ENCODE measurements at places on chromosomes 11 and 22. TPM values are rescaled to one million over a fixed set of nuclear protein-coding genes. Genes with fewer than 3 reads are reported as not detected.

DNA sequence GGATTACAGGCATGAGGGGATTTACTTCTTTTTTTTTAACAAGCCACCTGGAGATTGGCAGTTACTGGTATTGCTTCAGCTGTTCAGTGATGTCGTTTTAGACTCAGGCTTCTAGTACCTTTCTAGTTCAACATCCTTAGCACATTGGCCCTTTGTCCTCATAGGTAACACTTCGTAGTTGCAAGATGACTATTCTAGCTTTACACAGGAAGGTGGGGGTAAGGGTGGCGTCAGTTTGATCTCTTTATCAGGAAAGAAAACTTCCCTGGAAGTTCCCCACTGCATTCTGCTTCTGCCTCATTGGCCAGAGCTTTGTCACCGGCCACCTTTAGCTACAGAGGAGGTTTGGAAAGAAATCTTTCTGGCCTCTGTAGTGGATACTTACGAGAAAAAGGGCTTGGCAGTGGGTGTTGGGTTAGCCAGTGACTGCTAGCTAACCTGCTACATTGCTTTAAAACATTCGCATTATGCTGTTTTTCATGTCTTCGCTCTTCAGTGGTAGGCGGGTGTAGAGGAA, 40.7 kb downstream of the SFI1 start:
- no peaks in the 10 kb centered on the region for H3K27me3 ChIP-seq
- H3K4me1 ChIP-seq = no peaks in the 10 kb centered on the region
- H3K27ac ChIP-seq = no peak overlapping the region

DNA sequence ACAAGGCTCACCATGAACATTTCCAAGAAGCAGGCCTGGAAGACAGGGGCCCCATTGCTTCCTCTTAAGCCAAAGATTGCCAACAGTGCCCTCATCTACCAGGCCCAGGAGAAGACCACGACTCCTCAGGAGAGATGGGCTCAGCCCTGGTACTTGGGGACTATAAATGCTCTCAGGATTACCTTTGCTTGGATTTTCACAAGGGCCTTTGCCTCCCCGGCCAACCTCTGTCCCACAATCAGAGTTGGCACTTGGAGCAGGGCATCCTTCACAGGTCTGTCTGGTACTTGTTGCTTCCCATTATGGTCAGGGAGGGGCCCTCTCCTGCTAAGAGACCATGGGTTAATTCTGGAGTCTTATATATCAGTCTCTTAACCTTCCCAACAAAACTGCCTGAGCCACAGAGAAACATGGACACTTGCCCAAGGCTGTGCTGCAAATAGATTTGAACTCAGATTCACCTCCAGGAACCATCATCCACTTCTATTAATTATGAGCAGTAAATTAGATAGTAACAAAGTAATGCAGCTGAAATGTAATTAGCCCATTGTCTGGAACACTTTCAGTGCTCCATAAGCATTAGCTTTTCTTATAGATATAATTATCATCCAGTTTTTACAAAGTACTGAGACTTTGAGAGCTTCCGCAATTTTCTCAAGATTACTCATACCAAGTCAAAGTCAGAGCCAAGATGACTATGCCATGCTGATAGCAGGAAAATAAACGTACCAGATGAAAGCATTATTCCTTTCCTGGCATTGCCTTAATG, 33.5 kb downstream of the POU2AF3 start:
- no peaks in the 10 kb centered on the region for H3K36me3 ChIP-seq
- no peak overlapping the region for H3K4me3 ChIP-seq
- DNase-seq = no peak
- H3K27me3 ChIP-seq = no peaks in the 10 kb centered on the region
- peak overlapping the region; percentile 31 for H3K27ac ChIP-seq

P4HA3 gene
- total RNA-seq = 1.7 TPM

DTX4 gene
- total RNA-seq = 8.1 TPM

DNA sequence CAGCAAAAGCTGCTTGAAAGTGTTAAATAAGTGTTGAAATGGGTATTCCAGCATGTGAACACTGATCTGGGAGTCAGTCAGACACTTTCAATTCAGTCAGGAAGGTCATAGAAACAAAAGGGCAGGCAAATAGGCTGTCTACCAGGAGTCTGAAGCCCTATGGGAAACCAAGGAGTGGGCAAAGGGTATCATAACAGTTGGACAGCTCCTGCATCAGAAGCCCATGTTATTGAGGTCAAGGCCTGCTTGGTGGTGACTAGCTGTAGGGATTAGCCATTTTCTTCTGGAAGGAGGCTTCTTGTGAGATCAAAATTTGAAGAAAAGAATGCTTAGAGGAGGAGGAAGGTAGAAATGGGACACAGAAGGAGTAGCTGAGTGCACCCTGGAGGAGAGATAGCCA, 97.3 kb downstream of the STIM1 start:
- H3K4me1 ChIP-seq = peaks cover 58% of the 10 kb centered on the region
- H3K4me3 ChIP-seq = no peak overlapping the region
- DNase-seq = peak; percentile 34
- no peak overlapping the region for H3K27ac ChIP-seq

- H3K4me3 ChIP-seq = peak within 1 kb of the TSS; percentile 35
- no peaks in the 10 kb centered on the region for H3K27me3 ChIP-seq
- H3K36me3 ChIP-seq = no peaks in the 10 kb centered on the region
Measured at GRCh38 chr22:38981992-38982927, at the start of gene APOBEC3B. Gene APOBEC3B, plus strand, starts transcription at chr22:38982347. Its CDS starts 107 bp downstream, at chr22:38982454.

GRCh38 chr22:39146256-39147101, 6.0 kb downstream of the CBX7 start:
- H3K27ac ChIP-seq = peak overlapping the region; percentile 99
- no peaks in the 10 kb centered on the region for H3K27me3 ChIP-seq
- no peaks in the 10 kb centered on the region for H3K36me3 ChIP-seq
- DNase-seq = peak; percentile 88

GRCh38 chr11:69278091-69278867, 15.7 kb upstream of the MYEOV start:
- no peak overlapping the region for H3K4me3 ChIP-seq
- DNase-seq = no peak
- no peaks in the 10 kb centered on the region for H3K27me3 ChIP-seq
- no peak overlapping the region for H3K27ac ChIP-seq
- H3K36me3 ChIP-seq = no peaks in the 10 kb centered on the region

DNA sequence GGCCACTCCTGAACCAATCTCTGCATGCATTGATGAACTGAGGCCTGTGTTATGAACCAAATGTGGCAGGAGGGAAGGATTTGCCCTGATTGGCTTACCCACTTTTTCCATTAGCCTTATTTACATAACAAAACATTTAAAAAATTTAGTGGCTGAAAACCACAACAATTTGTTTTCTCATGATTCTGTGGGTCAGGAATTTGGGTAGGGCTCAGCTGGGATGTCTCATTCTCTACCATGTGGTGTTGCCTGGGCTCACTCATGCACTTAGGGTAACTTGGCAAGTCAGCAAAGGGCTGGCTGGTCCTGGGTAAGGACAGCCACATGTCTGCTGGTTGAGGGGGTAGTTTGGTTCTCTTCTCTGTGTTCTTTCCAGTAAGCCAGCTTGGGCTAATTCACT, 35.1 kb upstream of the CYP2R1 start:
- H3K27ac ChIP-seq = no peak overlapping the region
- H3K4me3 ChIP-seq = no peak overlapping the region
- no peaks in the 10 kb centered on the region for H3K4me1 ChIP-seq
- no peaks in the 10 kb centered on the region for H3K27me3 ChIP-seq
- no peak for DNase-seq

APOL2 gene
- 63.8 TPM for total RNA-seq

CCDC15 gene
- total RNA-seq = 2.9 TPM

C11orf87 gene
- not detected for total RNA-seq

CD6 gene
- 3.9 TPM for total RNA-seq

GRCh38 chr11:11419747-11420146, 66.7 kb upstream of the CSNK2A3 start:
- no peaks in the 10 kb centered on the region for H3K36me3 ChIP-seq
- no peak for DNase-seq
- no peak overlapping the region for H3K4me3 ChIP-seq
- no peak overlapping the region for H3K27ac ChIP-seq
- H3K27me3 ChIP-seq = no peaks in the 10 kb centered on the region

- no peaks in the 10 kb centered on the region for H3K36me3 ChIP-seq
- H3K27ac ChIP-seq = no peak overlapping the region
- H3K4me3 ChIP-seq = no peak overlapping the region
- peak; percentile 84 for DNase-seq
- no peaks in the 10 kb centered on the region for H3K27me3 ChIP-seq
Measured at GRCh38 chr11:15697437-15698236, 582.9 kb downstream of the INSC start.

DNA sequence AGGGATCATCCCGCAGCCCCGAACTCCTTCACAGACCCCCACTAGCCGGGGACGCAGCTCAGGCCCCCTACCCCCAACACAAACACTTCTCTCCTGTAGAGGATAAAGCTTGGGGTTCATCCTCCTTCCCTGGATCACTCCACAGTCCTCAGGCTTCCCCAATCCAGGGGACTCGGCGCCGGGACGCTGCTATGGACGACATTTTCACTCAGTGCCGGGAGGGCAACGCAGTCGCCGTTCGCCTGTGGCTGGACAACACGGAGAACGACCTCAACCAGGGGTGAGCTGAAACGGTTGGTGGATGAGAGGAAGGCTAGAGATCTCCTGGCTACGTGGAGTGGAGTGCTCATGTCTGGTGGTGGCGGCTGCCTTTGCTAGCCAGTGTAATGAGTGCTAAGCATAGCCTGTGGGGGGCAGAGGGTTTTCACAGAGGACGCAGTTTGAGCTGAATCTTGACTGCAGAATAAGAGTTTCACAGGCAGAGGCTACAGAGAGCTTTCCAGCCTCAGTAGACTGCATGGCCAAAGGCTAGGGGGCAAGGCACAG, 580 bp downstream of the ILK start:
- H3K4me1 ChIP-seq = peaks cover 61% of the 10 kb centered on the region
- H3K4me3 ChIP-seq = peak overlapping the region; percentile 62
- no peak for DNase-seq
- H3K27me3 ChIP-seq = no peaks in the 10 kb centered on the region
- H3K27ac ChIP-seq = peak overlapping the region; percentile 87

- H3K27ac ChIP-seq = no peak overlapping the region
- DNase-seq = no peak
- no peaks in the 10 kb centered on the region for H3K36me3 ChIP-seq
- no peak overlapping the region for H3K4me3 ChIP-seq
- H3K27me3 ChIP-seq = no peaks in the 10 kb centered on the region
Measured at GRCh38 chr22:22094921-22095320, 112.3 kb upstream of the TOP3B start.

DNA sequence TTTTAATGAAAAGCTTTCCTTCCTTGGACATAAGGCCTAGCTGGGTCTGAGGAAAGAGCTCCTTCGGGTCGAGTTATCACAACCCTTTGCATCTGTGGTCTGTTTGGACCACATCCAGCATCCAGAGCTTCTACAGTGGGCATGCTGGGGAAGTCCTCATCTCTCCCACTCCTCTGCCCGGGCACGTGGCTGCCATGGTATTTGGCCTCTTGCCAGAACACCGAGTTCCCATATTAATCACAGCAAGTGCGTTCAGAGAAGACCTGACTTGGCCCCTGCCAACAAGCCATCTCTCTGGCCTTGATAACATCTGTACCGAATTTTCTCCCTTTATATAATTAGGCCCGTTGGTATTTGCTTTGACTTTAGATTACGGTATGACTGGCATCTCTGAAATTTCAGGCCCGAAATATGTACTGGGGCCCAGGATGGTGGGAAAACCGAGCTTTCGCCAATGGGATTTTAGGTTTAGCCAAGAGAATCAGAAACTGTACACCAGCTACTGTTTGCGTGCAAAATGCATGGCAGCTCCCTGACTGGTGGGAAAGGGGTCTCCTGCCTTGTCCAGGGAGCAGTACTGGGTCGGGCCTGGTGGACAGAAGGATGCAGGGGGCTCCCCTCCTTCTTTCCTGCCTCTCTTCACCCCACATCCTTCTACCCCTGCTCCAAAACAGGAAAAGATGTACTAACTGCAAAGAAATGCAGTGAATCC, 90.0 kb downstream of the MICAL2 start:
- H3K27ac ChIP-seq = peak overlapping the region; percentile 48
- no peak for DNase-seq
- H3K36me3 ChIP-seq = no peaks in the 10 kb centered on the region
- H3K4me3 ChIP-seq = no peak overlapping the region
- no peaks in the 10 kb centered on the region for H3K27me3 ChIP-seq
- H3K4me1 ChIP-seq = peaks cover 31% of the 10 kb centered on the region

CNIH2 gene
- 3.2 TPM for total RNA-seq

- no peaks in the 10 kb centered on the region for H3K36me3 ChIP-seq
- no peaks in the 10 kb centered on the region for H3K4me1 ChIP-seq
- H3K4me3 ChIP-seq = no peak overlapping the region
- no peak overlapping the region for H3K27ac ChIP-seq
Measured at GRCh38 chr11:131833366-131833765, 463.0 kb downstream of the NTM start.

- no peak for DNase-seq
- H3K27ac ChIP-seq = no peak overlapping the region
- H3K36me3 ChIP-seq = no peaks in the 10 kb centered on the region
- H3K4me1 ChIP-seq = no peaks in the 10 kb centered on the region
Measured at GRCh38 chr11:125583496-125583895, 9.2 kb upstream of the STT3A start.

GRCh38 chr11:130650456-130651030, 202.1 kb downstream of the ADAMTS15 start:
- no peaks in the 10 kb centered on the region for H3K27me3 ChIP-seq
- H3K36me3 ChIP-seq = no peaks in the 10 kb centered on the region
- H3K4me1 ChIP-seq = peaks cover 37% of the 10 kb centered on the region
- peak overlapping the region; percentile 68 for H3K27ac ChIP-seq

- H3K27ac ChIP-seq = no peak overlapping the region
- H3K4me3 ChIP-seq = no peak overlapping the region
- no peaks in the 10 kb centered on the region for H3K4me1 ChIP-seq
Measured at GRCh38 chr22:22720724-22721261, 76.4 kb downstream of the GGTLC2 start.

ISX gene
- total RNA-seq = not detected

TUB gene
- 13.5 TPM for total RNA-seq

DNA sequence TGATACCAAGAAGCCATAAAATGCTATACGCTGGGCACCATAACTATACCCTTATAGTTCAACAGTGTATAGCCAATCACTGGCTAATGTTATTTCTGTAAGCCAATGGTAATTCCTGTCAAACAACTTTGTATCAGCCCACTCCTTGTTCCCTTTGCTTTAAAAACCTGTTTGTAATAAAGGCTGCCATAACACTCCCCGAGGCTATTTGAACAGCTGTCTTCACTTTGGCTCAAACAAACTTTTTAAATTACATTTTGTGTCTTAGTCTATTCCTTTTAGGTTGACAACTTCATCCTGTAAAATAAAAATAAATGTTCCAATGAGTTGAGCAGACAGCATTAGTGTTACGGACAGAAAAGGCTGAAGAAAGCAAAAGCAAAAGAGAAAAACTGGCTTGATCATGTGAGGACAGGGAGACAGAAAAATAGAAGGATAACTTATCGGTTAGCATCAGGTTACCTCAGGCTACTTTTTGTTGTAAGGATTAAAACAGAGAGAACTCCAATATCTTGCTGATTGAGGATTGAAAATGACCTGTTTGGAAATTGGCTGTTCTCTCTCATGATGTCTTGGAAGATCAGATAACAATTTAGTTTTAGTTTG, 95.0 kb downstream of the AASDHPPT start:
- no peaks in the 10 kb centered on the region for H3K27me3 ChIP-seq
- no peaks in the 10 kb centered on the region for H3K36me3 ChIP-seq
- H3K4me1 ChIP-seq = peaks cover 7% of the 10 kb centered on the region
- peak overlapping the region; percentile 5 for H3K27ac ChIP-seq
- no peak for DNase-seq
- H3K4me3 ChIP-seq = peak overlapping the region; percentile 13

- no peaks in the 10 kb centered on the region for H3K27me3 ChIP-seq
- DNase-seq = no peak
- no peak overlapping the region for H3K4me3 ChIP-seq
Measured at GRCh38 chr11:113574586-113574985, 99.4 kb upstream of the DRD2 start.
